ENCODE measurements at places on chromosomes 5 and 9. TPM values are rescaled to one million over a fixed set of nuclear protein-coding genes. Genes with fewer than 3 reads are reported as not detected.

FGF1 gene
- 2.9 TPM for total RNA-seq

DNA sequence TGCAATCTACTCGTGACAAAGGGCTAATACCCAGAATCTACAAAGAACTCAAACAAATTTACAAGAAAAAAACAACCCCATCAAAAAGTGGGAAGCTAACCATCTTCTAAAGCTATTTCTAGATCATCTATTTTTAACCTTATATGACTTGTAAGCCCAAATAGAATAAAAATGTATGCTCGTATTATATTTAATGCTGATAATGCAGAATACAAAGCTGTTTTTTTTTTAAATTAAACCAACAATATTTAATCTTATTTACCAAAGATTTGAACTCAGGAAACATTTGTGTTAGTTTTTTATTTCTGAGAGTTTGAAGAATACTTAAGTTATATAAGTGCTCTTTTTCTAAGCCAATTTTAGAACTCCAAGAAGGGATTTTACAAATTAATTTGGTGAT is 652.1 kb downstream of the LRRC70 start:
- H3K4me1 ChIP-seq = peaks cover 10% of the 10 kb centered on the region
- no peaks in the 10 kb centered on the region for H3K36me3 ChIP-seq
- no peak for DNase-seq
- no peak overlapping the region for H3K4me3 ChIP-seq
- no peaks in the 10 kb centered on the region for H3K27me3 ChIP-seq
- no peak overlapping the region for H3K27ac ChIP-seq

TMEM252 gene
- total RNA-seq = 0.34 TPM

CTXN3 gene
- total RNA-seq = not detected

DNA sequence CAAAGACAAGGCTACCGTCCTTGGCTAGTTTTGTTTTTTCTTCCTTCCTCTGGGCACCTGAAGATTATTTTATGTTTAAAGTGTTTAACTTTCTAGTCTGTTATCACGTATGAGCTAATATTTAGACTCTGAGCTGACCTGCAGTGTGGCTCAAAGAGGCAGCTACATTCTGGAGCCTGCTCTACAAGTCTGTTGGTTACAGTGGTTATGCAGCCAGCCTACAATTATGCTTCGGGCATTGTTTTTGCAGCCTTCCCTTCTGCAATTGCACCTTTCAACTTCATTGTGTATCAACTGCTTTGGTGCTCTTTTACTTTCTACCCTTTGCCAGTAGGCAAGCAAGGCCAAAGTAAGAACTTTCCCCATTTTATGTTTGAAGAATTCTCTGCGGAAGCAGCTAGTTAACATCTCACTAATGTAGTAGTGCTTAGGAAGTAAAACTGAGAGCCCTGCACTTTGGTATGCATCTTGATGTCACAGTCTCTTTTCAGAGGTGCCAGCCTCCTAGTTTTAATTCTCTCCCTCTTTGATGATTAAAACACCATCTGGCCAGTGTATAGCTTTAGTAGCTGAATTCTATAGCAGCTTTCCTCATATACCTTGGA is 322.1 kb downstream of the FAM170A start:
- no peak overlapping the region for H3K4me3 ChIP-seq
- no peaks in the 10 kb centered on the region for H3K27me3 ChIP-seq
- no peak for DNase-seq
- H3K4me1 ChIP-seq = no peaks in the 10 kb centered on the region
- H3K36me3 ChIP-seq = no peaks in the 10 kb centered on the region
- H3K27ac ChIP-seq = no peak overlapping the region

- H3K27ac ChIP-seq = no peak overlapping the region
- no peak overlapping the region for H3K4me3 ChIP-seq
- no peaks in the 10 kb centered on the region for H3K27me3 ChIP-seq
- DNase-seq = no peak
These were observed 60.1 kb downstream of the CCDC171 start for GRCh38 chr9:15612962-15613361.

DNA sequence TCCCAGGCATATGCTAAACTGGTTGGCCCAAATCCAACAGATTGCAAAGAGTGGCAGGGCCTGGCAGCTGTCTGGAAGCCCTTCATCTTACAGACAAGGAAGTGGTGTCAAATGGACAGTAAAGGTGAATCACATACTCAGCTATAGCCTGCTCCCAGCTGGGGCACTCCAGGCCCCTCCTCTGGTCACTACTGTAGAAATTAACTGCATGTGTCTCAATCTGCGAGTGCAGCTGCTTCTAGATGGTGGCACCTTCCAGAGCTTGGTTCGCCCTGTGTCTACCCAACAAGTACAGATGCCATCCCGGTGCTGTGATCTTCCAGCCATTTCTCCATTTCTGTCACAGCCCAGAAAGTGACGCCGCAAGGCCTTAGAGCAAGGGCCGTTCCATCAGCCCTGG is 50.2 kb downstream of the OTULIN start:
- H3K27me3 ChIP-seq = no peaks in the 10 kb centered on the region
- no peaks in the 10 kb centered on the region for H3K4me1 ChIP-seq
- no peak for DNase-seq
- H3K27ac ChIP-seq = no peak overlapping the region
- H3K36me3 ChIP-seq = peaks cover 69% of the 10 kb centered on the region

DNA sequence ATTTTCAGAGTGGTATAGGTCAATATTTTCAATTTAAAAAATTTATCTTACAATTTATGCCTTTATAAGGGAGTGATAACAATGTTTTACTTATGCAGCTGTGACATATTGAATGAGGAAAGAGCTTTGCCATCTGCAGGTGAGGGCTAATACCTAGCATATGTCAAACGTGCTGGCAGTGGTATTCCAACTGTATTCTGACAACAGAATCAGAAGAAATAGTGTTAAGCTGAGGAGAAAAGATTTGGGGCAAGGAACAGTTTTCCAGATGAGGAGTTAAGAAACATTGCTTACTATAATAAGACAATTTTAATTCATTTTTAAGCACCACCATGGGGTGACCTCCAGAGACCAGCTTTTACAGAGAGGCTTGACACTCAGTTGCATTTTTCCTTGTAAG is 267.8 kb upstream of the ZNF608 start:
- H3K27ac ChIP-seq = no peak overlapping the region
- no peaks in the 10 kb centered on the region for H3K4me1 ChIP-seq
- no peak for DNase-seq
- no peaks in the 10 kb centered on the region for H3K27me3 ChIP-seq

PDGFRB gene
- 83.1 TPM for total RNA-seq

DNA sequence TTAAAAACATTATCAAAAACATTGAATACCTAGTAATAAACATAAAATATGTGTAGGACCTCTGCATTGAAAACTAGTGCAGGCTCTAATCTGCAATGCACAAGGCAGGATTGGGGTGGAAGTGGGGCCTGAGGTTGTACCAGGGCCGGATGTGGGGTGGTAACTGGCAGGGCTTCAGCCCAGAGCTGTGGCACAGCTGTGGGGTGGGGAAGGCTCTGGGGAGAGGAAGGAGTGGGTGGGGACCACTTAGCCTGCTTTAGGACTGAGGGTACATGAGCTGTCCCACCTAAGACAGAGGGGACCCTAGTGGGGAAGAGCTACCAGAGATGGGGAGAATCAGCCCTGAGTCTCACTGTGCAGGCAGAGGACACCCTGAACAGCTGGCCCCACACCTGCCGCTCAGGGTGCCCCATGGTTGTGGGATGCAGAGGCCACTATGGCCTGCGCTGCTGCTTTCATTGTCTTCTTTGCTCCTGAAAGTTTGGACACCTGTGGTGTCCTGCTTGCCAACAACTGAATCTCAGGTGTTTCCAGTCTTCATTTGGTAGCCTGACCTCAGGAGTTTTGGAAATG is 311.4 kb downstream of the TLE4 start:
- no peak overlapping the region for H3K27ac ChIP-seq
- no peaks in the 10 kb centered on the region for H3K27me3 ChIP-seq
- no peak overlapping the region for H3K4me3 ChIP-seq
- no peaks in the 10 kb centered on the region for H3K4me1 ChIP-seq
- no peak for DNase-seq
